ENCODE measurements at places on chromosomes 3 and 15. TPM values are rescaled to one million over a fixed set of nuclear protein-coding genes. Genes with fewer than 3 reads are reported as not detected.

CCR5 gene
- not detected for total RNA-seq

RAB6B gene
- 3.3 TPM for total RNA-seq

ZBBX gene
- not detected for total RNA-seq

NEK11 gene
- 10.5 TPM for total RNA-seq

OXTR gene
- total RNA-seq: 0.03 TPM

PLA2G4B gene
- 0.20 TPM for total RNA-seq

EOMES gene
- total RNA-seq: not detected

ALDH1A3 gene
- 1,090 TPM for total RNA-seq

IP6K1 gene
- 19.5 TPM for total RNA-seq

ROPN1 gene
- total RNA-seq: not detected

DNA sequence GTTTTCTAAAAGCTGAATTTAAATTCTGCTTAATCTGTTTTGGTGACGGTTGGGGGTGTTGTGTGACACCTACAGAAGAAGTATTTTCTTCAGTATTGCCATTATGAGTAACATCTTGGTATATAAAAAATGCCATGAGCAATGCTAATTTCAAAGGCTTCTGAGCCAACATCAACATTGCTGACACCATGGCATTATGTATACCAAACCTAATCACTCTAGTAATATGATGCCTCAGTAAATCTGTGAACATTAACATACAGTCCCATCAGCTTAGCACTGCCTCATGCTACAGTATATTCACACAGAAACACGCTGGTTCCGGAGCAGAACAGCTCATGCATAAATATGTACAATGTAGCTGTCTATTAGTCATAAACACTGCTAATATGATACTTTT lies 75.8 kb downstream of the ZPLD1 start:
- DNase-seq: peak; percentile 25

DNA sequence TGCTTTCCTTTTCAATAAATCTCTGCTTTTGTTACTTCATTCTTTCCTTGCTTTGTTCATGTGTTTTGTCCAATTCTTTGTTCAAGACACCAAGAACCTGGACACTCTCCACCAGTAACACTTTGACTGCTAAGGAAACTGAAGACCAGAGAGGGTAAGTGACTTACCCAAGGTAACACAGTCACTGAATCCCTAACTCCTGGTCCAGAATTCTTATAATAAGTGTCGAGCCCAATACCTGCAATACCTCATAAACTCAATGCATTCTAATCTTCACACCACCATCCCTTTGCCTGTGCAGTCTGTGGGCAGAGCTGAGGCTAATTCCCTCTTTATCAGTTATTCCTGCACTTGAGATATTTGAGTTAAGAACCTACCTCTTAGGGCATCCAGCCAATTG lies 237.8 kb downstream of the UACA start:
- DNase-seq: no peak

GRCh38 chr3:13240928-13241618 lies 167.8 kb upstream of the IQSEC1 start:
- DNase-seq: no peak

- DNase-seq: no peak
Measured at GRCh38 chr15:100783291-100783690, 96.3 kb upstream of the ALDH1A3 start.

GRCh38 chr3:64238971-64239667 lies 13.9 kb upstream of the PRICKLE2 start:
- peak; percentile 94 for DNase-seq

DNA sequence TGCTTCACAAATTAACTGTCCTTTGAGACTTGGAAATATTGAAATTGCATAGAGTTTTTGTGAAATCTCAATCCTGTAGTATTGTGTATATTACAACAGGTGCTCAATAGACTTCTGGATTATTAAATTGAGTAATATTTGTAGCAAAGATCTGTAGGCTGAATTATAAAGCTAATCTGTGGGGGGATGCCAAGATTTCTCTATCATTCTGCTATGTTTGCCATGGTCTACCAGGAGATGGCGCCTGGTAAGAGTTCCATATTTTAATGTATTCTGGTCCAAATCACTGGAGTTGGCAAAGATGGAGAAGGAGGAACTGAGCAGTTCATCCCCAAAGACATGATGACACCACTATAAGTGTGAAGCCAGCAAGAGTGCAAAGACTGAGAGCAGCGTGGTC lies 340.9 kb upstream of the TPRG1 start:
- no peak for DNase-seq

DNA sequence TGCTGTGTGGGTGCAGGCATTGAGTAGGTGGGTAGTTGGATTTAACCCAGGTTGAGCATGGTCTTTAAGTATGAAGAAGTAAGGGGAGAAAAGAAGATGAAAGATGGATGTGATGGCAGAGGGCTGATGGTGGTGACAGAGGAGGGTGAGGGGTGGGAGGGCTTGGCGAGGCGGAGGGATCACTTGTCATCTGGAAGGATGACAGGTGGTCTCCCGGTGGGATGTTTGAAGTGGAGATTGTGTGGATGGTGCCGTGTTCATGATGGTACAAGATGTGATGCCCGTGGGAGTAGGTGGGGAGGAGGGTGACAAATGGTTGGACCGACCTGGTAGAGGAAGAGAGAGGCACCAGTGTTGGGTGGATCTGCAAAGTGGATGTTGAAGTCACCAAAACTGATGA lies 208.8 kb downstream of the RPLP1 start:
- no peak for DNase-seq

GRCh38 chr3:128390867-128391266 lies 75.8 kb downstream of the DNAJB8 start:
- no peak for DNase-seq

- peak; percentile 29 for DNase-seq
Measured at GRCh38 chr15:52789601-52790168, 451 bp downstream of the ONECUT1 start.

GRCh38 chr3:99659032-99659431 lies 20.6 kb downstream of the COL8A1 start:
- peak; percentile 92 for DNase-seq

DNA sequence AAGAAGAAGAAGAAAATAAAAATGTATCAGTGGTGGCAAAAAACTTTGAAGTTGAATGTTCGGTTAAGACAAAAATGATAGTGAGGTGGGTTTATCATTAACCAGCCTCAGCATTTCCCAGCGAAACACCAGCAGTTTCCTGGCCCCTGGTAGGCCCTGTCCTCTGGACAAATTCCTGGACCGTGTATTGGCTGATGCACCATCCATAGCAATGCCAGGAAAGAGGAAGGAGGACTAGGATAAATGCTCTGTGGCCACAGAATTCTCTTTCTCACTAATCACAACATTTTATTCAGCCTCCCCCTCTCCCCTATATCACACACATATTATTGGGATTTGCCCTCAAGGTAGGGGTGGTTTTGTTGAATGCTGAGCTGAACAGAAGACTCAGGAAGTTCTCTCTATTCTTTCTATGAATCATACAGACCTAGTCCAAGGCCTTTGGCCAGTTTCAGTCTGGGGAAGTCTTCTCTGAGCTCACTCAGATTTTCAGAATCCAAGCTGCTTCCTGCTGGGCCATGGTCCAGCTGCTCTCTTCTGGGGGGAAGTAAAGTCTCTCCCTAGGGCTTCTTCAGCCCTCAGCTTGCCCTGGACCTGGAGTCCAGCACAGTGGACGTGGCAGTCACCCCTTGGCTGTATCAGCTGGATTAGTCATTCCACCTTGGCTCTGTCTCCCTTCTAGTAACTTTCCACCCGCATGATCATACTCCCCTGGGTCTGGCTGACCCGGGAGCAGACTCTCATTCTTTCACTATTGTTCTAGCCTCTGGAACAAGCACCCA lies 27.6 kb downstream of the SLC28A1 start:
- peak; percentile 99 for DNase-seq

- DNase-seq: no peak
Measured at GRCh38 chr15:36468746-36469145, 110.7 kb upstream of the CDIN1 start.

Measured in MG63 (cell line).